ENCODE measurements at places on chromosomes 6 and 20.
A peak's percentile ranks its signal among the peaks of the same experiment; 100 is the strongest.

DNA sequence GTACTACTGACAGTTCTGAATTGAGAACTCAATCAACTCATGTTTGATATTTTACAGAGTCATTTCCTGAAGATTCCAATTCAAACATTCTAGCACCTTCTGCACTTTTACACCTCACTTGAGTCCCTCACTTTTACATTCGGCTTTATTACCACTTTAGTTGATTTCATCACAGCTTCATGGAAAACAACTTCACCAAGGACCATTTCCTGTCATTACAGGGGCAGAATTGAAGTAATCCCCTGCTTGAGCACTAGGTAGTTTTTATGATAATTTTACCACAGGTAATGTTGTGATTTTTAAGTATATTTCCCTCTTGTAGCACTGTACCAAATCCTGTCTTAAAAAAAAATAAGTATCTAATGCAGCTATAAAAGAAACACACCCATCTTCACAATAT, 312.9 kb downstream of the BTBD9 start:
- DNase-seq, result no peak

- DNase-seq, result no peak
These were observed 11.4 kb upstream of the KCNQ2 start for GRCh38 chr20:63483834-63484233.

- peak; percentile 18 for DNase-seq
These were observed 40.1 kb downstream of the ILRUN start for GRCh38 chr6:34656378-34657036.

DNA sequence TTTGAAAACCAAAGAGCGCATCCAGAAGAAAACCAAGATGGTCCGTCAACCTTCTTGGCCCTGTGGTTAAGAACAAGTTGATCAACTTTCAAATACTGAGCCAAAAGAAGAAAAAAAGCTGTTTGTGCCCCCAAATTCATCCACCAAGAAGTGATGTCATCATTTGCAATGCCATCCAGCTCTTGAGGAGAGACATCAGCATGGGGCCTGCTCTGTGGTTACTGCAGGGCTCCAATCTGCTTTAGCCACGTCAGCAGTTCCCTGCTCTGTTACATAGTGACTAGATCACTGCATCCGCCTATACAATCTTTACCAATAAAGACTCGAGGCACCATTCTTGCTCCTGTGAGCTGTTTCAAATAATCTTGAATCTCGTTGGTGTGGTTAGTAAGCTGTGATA, 75.0 kb upstream of the BLCAP start:
- DNase-seq, result no peak

DNA sequence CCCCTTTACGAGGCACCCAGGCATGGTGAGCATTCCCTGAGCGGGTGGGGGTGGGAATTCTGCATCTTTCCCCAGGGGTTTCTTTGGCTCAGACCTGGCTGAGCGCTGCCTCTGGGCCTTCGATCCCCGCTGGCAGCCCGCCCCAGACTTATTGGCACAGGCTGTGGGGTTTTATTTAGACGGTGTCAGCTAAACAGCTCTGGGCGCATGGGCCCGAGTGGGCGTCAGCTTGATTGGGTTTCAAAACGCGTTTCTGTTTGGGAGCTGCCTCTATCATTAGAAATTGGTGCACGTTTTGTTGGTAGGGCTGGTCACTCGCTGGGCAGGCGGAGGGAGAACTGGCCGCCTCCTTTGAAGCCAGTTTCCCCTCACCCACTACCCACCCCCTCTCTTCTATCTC, 21.0 kb downstream of the PMEPA1 start:
- no peak for DNase-seq

GRCh38 chr6:34657307-34657978, 39.1 kb downstream of the ILRUN start:
- peak; percentile 61 for DNase-seq

DNA sequence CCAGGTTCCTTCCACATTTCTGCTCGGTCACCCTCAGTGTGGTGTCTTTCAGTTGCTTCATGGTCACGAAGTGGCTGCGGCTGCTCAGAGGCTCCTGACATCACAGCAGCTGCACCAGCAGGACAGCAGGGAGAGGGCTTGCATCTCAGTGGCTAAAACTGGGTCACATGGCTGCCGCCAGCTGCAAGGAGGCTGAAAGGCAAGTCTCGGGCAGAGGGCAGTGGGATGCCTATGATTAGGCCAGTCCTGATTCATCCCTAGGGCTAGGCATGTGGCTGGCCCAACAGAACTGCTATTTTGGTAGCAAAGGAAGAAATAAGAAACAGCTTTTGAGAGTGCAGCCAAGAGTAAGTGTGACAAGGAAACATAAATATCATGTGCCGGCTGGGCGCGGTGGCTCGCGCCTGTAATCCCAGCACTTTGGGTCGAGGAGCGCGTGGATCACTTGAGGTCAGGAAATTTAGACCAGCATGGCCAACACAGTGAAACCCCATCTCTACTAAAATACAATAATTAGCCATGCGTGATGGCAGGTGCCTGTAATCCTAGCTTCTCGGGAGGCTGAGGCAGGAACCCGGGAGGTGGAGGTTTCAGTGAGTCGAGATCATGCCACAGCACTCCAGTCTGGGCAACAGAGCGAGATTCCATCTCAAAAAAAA, 46.6 kb downstream of the RBM38 start:
- DNase-seq, result no peak

DNA sequence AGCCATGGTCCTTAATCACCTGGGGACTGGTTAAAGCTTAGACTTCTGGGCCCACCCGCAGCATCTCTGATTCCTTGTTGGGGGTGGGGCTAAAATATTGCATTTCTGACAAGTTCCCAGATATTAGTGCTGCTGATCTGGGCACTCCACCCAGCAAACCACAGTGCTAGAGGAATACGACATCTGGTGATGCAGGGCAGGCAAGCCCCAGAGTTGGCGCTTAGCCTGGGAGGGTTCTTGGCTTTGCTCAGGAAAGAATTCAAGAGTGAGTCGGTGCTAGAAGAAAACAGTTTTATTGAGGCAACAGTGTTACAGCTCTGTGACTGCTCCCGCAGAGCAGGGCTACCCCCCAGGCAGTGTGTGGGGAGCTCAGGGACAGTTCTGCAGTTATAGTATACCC, 210.7 kb downstream of the TFAP2C start:
- DNase-seq, result no peak

GRCh38 chr6:118501765-118502164, 46.3 kb upstream of the PLN start:
- no peak for DNase-seq

DNA sequence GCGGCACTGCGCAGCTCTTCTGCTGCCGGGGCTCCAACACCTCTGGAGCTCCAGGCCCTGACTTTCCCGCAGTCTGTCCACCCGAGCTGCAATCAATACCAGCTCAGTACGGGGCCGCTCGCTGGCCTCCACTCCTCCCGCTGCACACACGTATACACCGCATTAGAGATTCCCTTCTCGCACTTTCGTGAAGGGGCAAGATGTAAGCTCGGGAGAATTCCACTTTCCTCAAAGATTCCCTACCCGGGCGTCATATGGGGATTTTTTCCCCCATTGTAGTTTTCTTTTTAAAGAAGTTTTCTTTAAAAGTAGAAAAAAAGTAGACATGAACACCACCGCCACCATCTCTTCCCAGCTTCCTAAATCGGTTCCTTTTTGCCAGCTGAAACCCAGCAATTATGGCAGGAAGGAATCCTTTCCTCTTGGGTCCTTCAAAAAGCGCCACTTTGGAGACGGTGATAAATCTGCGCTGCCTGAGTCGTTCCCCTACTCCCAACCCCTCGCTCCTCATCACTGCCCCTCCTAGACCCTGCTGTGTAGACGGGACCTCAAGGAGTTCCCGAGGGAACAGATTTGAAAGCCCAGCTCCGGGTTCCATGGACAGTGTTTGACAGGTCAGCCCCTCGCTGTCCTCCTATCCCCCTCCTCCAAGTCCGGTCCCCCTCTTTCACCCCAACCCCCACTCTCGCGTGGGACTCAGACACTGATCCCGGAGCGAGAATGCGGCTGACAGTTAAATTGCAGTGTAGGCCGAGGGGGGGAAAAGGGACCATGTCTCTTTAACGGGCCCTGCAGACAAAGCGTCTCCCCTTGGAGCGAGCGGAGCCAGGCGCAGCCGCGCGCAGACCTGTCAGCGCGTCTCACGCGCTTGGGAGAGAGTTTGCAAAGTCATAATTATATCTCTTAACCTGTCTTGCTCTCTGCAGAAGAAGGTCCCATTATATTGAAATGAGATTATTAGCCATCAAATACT, 39.5 kb downstream of the NCR2 start:
- no peak for DNase-seq

DNA sequence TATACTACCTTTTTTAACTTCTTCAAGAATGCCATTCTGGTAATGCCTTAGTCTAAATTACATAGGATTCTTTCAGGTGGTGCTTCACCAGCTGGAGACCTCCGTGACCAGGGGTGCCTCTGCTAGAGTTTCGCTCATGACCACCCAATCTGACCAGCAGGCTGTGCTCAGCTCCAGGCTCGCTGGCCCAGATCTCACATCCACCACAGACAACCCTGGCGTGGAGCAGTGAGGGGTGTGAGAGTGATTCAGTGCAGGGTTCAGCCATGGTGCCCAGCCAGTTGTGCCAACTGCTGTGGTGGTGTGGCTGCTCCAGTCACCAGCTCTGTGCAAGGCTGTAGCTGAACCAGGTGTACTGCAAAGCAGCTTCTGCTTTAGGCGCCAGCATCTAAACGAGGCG, 198.6 kb downstream of the MMUT start:
- no peak for DNase-seq

DNA sequence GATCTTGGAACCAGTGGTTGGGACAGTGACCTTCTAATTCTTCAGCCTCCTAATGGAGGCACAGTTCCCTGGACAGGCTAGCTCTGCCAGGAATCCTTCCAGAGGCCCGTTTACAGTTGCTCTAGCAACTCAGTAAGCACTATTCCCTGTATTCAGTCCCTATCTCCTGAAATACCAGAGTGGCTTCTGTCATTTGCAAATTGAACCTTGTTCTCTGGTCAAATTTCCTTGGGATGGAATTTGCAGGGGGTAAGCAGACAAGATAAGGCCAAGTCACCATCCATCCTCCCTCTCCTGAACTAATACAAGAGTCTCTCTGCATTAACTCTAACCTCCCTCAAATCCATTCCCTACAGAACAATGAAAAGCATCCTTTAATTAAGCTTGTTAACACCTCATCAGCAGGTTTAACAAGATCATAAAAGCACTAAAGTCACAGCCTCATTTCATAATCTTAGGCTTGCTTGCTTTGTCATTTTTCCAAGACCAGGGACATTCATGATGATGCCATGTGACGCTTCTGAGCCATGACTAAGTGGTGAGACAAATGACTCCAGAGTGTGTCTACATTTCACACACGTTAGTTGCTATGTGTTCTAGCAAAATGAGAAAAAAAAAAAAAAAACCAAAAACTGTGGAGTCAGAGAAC, 37.1 kb downstream of the SLC22A23 start:
- DNase-seq, result no peak

DNA sequence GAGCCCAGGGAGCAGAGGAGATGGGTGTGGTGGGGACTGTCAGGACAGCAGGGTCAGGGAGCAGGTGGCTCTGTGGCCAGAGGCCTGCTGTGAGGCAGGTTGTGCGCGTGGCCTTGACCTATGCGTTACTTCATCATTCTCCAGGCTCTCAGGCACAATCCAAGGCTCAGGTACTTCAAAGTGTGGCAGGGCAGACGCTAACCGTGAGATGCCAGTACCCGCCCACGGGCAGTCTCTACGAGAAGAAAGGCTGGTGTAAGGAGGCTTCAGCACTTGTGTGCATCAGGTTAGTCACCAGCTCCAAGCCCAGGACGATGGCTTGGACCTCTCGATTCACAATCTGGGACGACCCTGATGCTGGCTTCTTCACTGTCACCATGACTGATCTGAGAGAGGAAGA, 535 bp downstream of the NCR2 start:
- no peak for DNase-seq

- no peak for DNase-seq
These were observed 33.6 kb downstream of the METTL24 start for GRCh38 chr6:110324548-110324947.

GRCh38 chr6:44609051-44609612, 221.6 kb downstream of the CDC5L start:
- DNase-seq, result no peak

DNA sequence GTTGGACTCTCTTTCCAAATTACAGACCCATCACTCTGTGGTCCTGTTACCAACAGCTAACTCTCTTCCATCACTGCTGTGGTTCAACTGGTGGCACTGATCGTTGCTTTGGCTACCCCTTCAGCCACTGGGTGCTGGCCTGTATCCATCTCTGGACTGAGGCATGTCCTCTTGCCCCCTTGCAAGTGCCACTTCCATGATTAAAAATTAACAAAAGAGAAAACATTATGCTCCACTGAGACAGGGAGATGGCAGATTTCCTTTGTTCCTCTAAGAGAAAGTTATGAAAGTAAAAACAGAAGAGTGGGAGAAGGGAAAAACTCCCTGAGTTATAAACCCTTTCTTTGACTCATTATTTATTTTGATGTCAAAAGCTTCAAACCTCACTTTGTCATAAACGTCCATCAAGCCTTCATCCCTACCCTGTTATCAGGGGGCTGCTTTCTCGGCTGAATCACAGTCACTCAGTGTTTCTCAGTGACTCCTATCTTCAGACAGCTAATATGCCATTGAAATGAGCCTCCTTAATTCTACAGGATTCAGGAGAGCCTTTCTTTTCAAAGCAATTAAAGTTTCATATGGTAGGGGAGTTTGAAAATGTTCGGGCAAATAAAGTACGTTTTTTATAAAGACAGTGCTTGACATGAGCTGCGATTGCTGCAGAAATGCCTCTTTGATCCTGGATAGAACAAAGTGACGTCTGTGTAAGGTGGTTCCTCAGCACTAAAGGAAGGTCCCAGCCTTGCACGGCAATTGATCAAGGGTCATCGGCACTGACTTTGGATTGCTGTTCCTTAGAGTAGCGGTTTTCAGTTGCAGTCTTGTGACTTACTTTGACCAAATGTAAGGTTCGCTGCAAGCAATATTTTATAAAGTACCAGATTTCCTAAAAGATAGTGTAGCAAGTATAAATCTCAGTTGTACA, 49.9 kb upstream of the PBOV1 start:
- no peak for DNase-seq

- no peak for DNase-seq
These were observed 587.5 kb downstream of the CBLN4 start for GRCh38 chr20:55417836-55418235.

- no peak for DNase-seq
These were observed 137.5 kb downstream of the ATXN1 start for GRCh38 chr6:16623731-16624130.

DNA sequence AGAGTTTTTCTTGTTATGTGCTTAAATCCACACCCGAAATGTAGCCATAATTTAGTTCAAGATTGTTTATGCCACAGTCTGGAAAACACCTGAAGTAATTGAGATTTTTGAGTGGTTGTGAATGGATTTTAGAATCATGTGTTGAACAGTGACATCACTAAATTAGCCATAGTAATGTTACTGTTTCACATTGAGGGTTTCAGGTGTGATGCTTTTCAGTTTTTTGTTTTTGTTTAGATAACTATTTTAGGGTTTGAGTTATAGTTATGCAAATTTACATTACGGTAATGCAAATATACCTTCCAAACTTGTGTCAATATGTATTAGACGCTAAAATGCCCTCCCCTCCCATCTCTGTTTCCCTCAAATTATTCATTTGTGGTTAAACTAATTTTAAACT, 22.9 kb downstream of the QKI start:
- no peak for DNase-seq
